ENCODE measurements at places on chromosomes 13 and 19.

DNA sequence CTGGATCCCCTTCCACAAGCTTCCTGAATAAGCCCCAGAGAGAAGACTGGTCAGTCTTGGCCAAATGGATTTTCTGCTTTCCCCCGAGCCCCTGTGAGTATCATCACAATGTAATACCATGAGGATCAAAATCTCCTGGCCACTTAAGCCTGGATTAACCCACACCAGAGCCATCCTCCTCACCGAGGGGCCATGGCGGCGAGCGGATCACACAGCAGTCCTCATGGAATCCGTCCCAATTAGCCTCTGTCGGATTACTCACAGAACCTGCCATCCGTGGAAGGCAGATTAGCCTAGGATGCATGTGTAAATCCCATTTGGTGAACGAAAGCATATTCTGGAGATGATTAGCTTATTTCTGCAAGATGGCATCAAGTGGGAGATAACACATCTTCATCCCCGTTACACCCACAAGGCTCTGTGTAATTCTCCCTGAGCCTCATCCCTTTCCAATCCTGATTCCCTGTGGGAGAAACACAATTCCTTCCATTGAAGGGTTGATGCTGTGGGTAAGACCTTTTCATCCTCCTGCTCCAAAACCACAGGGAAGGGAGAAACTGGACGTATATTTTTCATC is 42.5 kb downstream of the GNG7 start:
- no peak for DNase-seq

- DNase-seq = no peak
Measured at GRCh38 chr19:14006766-14007562, 844 bp upstream of the RFX1 start.

GRCh38 chr19:39913682-39914333 is 20.6 kb downstream of the FCGBP start:
- DNase-seq = no peak

GRCh38 chr13:20984879-20985278 is 76.5 kb downstream of the LATS2 start:
- no peak for DNase-seq

DNA sequence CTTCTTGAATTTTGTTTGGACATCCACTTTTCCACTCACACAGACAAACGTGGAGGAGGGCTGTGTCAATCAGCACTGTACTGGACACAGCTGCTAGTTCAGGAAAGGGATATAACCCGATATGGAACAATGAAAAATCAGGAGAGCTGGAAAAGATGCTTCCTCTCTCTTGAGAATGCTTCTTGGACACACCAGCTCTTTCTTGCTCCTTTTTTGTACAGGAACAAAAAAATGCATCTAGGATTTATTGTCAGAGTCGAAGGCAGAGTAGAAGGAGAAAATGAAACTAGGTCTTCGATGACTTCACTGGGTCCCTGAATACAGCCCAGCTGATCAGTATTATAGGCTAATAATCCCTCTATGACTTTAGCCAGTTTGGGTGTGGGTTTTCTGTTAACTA is 62.2 kb downstream of the PEG3 start:
- no peak for DNase-seq

DNA sequence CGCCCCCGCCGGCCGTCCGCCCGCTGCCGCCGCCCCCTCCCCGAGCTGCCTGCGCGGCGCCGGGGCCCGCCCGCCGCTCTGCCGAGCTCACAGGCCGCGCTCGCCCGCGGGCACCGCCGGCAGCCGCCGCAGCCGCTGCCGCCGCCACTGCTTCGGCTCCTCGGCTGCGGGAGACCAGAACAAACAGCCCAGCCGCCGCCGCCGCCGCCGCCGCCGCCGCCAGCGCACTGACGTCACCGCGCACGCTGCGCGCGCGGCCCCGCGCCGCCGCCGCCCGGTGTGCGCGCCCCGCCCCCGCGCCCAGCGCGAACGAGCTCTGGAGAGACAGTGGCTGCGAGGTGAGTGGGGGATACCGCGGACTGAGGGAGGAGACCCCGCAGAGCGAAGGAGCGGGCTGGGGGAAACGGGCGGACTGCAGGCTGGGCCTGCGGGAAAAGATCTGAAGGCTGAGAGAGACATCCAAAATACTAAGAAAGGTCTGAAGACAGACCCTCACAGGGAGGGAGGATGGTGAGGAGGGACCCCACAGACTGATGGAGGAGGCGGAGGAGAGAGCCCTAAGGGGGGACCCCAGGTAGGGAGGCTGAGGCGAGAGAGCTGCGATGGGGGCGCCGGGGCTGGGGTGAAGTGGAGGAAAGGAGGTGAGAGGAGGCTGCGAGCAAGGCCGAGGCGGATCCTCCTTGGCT is at the start of gene BRD4:
Gene BRD4 (minus strand): TSS at position 229 of the 686 bp plus-strand sequence. CDS start 59,440 bp downstream, outside the sequence.
- peak; percentile 58 for DNase-seq

DNA sequence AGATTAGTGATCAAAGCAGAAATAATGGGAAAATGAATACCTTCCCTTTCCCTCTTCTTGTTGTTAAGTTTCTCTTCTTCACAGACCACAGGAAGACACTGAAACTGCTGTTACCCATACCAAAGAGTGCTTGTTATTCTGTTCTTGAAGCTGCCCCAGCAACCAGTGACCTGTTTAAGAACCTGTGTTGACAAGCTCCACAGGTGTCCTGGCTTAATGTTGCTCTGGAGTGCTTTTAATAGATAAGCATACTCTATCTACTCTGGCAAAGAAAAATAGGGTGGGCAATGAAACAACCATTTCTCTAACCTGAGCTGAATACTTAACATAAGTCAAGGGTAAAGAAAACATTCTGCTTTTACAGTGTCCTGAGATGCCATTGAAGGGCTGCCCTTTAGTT is 506.7 kb upstream of the GPC6 start:
- no peak for DNase-seq

DNA sequence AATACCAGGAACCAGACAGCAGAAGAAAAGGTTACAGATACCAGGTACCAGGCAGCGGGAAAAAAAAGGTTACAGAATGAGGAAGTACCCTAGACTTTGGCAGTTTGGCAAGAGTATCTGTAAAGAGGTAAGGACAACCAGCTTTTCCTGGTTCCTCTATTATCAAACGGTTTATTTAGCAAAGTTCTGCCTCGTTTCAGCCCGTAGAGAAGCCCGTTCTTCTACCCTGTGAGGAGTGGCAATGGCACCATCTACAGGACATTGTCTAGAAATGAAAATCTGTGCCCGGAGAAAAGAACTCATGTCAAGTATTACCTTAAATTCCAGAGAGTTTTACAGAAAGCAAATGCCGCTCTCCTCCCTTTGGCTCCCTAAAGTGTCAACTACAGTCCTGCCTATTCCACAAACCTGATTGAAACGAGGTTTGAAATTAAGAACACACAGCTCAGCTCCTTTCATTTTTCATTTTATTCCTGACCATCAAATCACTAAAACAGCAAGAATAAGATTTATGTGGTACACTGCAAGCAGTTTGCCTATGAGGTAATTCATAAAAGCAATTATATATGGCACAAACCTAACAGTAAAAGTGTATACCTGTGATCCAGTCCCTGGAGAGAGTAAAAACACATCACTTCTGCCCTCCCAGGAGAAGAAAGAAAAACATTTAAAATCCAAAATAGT is 226.3 kb downstream of the SLC7A1 start:
- DNase-seq = no peak

GRCh38 chr19:14435320-14436050 is 2.4 kb downstream of the PKN1 start:
- no peak for DNase-seq

GRCh38 chr13:102724923-102725322 is 30.1 kb upstream of the METTL21C start:
- no peak for DNase-seq

GRCh38 chr13:38073931-38074330 is 204.4 kb upstream of the TRPC4 start:
- DNase-seq = no peak

- peak; percentile 29 for DNase-seq
Measured at GRCh38 chr13:49627831-49628652, at the start of gene ARL11. ARL11 (plus strand) TSS chr13:49628507; CDS start chr13:49630448, 1,941 bp downstream.

DNA sequence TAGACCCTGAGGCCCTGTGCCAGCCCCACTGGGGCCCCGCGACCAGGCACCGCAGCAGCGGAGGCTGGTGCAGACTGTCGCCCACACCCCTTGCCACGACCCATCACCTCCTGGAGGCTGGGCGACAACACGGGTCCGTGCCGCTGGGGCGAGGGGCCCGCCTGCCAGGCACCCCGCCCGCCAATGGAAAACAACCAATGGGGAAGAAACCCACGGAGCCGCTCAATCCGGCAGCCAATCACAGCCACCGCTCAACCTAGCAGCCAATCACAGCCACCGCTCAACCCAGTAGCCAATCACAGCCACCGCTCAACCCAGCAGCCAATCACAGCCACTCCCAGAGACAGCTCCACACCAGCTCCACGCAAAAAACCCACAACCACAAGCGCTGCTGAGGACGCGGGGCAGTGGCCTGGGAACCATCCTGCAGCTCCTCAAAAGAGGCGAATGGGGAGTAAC is 29.7 kb downstream of the GPX4 start:
- peak; percentile 78 for DNase-seq

- peak; percentile 11 for DNase-seq
Measured at GRCh38 chr19:42634409-42635232, 39.9 kb upstream of the CEACAM8 start.

GRCh38 chr13:110444226-110444653 is 117.3 kb downstream of the RAB20 start:
- DNase-seq = no peak

- no peak for DNase-seq
Measured at GRCh38 chr13:100460266-100460665, 128.3 kb downstream of the GGACT start.

DNA sequence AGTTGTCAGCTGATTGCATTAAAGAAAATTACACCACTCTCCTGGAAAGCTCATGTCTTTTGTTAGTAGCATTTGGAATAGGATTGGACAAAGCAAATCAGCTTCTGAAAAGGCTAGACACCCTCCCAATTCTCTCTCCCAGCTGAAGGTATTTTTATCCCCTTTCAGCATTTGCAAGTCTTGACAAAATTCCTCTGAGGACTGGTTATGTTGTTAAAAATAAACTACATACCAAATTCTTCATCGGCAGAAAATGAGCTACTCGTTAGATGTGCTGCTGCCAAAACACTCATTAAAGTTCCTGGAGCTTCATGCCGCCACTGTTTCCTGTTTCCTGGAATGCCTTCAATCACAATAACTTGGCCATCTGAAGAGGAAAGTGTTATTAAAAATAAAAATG is 37.1 kb downstream of the UTP14C start:
- DNase-seq = no peak
